Ureter (tissue), 1 donor: ENCODE measurements at places on chromosomes 7 and 10.

GRCh38 chr7:100185726-100186125, 8.0 kb downstream of the STAG3 start:
- DNase-seq, result no peak

DNA sequence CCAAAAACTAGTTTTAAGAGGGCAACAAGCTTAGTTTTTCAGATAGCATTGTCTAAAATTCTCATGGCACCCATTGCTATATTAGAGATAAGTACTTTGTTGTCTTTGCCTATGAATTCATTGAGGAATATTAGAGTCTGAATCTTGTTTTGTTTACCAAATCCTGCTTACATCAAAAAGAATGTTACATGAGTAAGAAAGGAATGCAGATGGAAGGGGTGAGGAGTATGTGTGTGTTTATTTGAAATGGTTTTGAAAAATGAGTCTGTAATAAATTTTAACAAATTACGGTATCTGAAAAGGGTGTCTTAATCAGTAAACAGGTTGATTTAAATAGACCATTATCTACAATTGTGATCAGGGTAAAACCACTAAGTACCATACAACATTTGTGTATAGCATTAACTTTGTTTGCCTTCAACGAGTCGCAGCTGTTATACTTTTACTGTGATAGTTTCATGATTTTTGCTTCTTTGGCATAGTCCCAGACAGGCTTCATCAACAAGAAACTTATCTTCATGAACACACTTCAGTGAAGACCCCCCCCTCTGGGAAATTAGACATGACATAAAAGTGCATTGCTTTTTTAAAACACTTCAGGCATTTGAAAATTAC, 1183.9 kb upstream of the C7orf33 start:
- DNase-seq, result no peak

- peak; percentile 64 for DNase-seq
Observed at GRCh38 chr10:104300736-104301292, 31.8 kb downstream of the GSTO2 start.

GRCh38 chr7:26880852-26881251, 16.5 kb upstream of the SKAP2 start:
- DNase-seq, result no peak

GRCh38 chr7:130393841-130394411, 13.6 kb downstream of the CPA1 start:
- no peak for DNase-seq

DNA sequence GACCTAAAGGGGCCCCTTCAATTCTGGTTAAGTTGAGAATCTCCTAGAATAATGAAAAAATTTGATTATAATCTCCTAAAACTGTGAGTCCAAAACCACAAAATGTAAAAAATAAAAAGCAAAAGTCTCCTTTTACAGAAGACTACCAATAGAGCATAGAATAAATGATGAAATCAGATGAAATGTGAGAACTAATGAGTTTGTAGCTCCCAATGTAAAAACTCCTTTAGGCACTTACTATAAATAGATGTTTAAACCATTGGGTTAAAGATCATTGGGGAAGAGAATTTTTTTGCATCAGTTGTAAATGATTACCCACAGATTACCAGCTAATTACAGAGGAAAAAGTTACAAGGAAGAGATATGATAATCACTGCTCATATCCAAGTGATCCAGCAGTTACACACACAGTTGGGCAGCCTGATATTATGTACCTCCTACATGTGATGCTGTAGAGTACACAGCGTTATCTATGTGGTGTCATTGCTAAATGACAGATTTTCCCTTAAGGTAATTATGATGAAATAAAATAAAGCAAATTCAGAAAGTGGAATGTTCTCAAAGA, 282.7 kb upstream of the SEMA3D start:
- no peak for DNase-seq

- no peak for DNase-seq
Observed at GRCh38 chr7:68425377-68425776, 1172.9 kb upstream of the AUTS2 start.

DNA sequence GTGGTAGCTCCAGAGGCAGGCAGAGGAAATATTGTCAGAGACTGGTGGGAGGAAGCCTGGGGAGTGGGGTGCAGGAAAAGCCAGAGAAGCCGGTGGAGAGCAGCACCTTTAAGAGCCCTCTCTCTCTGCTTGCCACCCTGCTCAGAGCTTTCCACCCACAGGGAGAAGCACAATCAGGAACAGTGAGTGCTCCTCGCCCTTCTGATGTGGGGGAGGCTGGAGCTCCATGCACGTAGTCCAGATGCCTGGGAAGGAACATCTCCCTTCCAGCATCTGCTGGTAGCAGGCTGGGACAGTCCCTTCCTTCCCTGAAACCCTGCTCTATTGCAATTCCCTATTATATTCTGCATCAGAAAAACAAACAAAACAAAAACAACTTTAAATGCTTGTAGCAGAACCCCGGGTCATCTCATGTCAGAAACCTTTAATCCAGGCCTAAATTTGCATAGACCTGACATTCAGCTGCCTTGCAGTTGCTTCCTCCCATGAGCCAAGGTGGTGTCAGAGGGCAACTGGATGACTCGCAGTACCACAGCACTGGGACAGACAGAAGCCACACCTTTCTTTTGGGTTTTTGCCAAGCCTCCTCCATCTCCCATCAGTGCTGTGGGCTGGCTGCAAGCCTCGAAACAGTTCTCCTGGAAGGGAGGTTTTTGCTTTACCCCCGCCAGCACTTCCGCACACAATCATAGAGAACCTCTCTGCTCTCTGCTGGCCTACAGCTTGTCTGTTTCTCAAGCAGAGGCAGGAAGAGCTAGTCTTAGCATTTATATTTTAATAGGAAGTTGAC, 13.1 kb downstream of the AVPI1 start:
- no peak for DNase-seq

DNA sequence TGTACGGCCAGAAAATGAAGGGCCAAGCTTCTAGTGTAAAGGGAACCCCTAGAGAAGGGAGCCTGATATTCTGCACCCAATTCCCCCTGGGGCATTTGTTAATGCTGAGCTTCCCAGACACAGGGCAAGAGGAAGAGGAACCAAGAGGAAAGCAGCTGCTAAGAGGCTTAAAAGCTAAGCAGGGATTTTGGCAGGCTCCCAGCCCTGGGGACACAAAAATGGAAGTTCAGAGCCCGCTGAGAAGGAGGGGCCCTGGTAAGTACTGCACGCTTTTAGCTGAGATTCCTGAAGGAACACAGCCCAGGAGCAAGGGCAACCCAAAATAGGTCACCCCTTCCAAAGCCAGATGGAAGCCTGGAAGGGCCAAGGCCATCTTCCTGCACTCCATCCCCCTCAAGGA, 387.3 kb upstream of the MGMT start:
- DNase-seq, result no peak

DNA sequence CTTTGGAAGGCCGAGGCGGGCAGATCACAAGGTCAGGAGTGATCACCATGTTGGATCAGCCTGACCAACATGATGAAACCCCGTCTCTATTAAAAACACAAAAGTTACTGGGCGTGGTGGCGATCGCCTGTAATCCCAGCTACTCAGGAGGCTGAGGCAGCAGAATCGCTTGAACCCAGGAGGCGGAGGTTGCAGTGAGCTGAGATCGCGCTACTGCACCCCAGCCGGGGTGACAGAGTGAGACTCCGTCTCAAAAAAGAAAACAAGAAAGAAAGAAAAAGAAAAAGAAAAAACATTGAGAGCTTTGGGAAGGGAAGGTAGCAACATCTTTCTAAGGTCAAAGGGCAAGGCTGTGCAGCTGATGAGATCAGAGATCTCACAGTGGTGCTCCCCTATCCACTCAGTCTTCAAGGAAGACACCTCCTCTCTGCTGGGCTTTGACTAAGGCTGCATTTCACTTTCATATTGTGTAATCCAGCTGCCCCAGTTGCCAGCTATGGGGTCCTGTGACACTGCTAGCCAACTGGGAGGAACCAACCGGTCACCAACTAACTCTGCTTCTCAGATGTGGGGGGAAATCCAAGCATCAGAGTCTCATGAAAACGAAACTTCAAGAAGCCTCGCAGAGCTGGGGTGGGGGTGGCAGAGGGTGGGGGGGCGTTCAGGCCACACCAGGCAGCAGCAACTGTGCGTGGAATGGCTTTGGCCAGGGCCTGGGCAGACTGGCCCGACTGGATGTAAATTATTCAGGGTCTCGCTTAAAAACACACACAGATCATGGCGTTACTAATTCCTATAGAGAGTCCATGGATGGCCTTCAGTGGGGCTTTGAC, 1.5 kb downstream of the IL15RA start:
- DNase-seq, result peak; percentile 64

GRCh38 chr10:133339708-133340380, 3.1 kb upstream of the CALY start:
- DNase-seq, result no peak

DNA sequence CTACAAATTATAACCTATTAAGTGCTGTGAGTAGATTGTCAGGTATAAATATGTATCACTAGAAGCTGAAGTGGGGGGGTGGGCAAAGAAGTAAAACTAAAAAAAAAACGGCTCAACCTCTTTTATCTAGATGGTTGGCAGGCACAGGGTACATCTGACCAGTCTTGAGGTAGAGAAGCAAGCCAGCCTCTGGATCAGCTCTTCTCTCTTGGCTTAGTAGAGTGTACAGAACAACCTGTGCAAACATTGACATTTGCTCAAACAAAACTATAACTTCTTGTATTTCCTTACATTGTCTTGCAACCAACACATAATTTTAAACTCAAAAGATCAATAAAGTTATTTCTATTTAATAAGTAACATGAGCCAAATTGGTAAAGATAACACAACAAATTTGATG, 25.6 kb downstream of the DNA2 start:
- no peak for DNase-seq

GRCh38 chr10:4784667-4785333, 41.2 kb upstream of the AKR1E2 start:
- DNase-seq, result no peak

- DNase-seq, result no peak
Observed at GRCh38 chr7:151665368-151665767, 145.7 kb upstream of the RHEB start.

DNA sequence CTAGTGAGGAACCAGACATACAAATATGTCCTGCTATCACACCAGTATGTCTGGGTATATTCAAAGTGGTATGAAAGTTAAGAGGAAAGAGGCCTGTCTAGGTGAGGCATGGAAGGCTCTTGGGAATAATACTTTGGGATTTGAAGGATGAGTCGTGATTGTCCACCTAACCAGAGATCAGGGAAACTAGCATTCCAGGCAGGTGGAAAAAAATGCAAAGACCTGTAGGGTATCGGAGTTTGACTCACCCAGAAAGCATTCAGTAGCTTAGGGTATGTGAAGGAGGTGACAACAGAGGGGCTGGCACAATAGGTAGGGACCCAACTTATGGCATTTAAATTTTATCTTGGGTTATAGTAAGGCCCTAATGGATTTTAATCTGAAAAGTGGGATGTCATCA, 950 bp upstream of the GCC1 start:
- DNase-seq, result no peak

DNA sequence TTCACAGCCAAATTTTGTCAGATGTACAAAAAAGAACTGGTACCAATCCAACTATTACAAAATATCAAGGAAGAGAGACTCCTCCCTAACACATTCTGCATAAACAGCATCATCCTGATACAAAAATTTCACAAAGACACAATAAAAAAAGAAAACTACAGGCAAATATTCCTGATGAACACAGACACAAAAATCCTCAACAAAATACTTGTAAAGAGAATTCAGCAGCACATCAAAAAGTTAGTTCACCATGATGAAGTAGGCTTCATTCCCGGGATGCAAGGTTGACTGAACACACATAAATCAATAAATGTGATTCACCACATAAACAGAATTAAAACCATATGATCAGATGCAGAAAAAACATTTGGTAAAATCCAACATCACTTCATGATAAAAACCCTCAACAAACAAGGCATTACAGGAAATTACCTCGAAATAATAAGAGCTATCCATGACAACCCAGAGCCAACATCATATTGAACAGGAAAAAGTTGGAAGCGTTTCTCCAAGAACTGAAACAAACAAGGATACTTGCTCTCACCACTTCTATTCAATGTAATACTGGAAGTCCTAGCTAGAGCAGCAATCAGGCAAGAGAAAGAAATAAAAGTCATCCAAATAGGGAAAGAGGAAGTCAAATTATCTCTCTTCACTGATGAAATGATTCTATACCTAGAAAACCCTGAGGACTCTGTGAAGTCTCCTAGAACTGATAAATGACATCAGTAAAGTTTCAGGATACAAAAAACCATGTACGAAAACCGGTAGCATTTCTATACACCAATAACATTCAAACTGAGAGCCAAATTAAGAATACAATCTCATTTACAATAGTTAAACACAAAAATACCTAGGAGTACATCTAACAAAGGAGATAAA, 223.1 kb downstream of the REEP3 start:
- no peak for DNase-seq

DNA sequence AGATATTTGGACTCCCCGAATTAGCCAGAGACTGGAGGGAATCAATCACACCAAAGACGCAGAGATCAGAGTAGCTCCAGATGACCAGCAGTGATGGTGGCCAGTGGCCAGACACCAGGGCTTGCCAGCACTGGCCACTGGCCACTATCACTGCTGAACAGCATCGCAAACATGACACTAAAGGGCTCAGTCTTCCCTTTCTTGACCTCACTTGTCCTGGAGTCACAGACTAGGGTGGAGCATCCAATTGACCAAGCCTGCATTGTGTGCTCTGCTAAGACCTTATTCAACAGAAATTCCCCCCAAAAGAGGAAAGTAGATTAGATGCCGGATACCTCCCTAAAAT, 234.7 kb downstream of the CREB5 start:
- DNase-seq, result no peak

- no peak for DNase-seq
Observed at GRCh38 chr10:70974351-70974901, 86.1 kb upstream of the PCBD1 start.

GRCh38 chr10:50381642-50382041, 130.3 kb upstream of the ASAH2 start:
- no peak for DNase-seq

GRCh38 chr7:127873715-127874636, 157.3 kb downstream of the LRRC4 start:
- no peak for DNase-seq

DNA sequence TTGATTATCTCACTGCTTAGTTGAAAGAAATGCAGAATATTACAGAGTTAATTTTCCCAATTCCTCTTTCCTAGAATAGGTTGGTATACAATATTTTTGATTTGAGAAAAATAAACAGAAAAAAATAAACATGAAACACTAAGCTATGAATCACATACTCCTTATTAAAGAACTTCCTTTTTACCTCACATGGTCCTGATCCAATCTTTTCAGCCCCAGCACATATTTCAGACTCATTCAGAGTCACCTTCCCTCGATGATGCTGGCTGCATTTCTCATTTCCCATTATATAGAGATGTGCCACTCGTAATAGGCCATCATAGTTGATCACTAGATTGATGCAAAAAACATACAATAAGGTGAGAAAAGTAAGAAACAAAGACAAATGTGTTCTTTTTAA, 64.6 kb downstream of the HGF start:
- DNase-seq, result no peak

DNA sequence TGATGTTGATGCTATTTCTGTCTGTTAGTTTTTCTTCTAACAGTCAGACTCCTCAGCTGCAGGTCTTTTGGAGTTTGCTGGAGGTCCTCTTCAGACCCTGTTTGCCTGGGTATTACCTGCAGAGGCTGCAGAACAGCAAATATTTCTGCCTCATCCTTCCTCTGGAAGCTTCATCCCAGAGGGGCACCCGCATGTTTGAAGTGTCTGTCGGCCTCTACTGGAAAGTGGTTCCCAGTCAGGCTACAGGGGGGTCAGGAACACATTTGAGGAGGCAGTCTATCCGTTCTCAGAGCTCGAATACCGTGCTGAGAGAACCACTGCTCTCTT, 13.3 kb upstream of the CYP3A5 start:
- no peak for DNase-seq

GRCh38 chr10:1368842-1369171, 312.6 kb downstream of the WDR37 start:
- peak; percentile 42 for DNase-seq
